ENCODE measurements at places on chromosomes 11 and 22.

DNA sequence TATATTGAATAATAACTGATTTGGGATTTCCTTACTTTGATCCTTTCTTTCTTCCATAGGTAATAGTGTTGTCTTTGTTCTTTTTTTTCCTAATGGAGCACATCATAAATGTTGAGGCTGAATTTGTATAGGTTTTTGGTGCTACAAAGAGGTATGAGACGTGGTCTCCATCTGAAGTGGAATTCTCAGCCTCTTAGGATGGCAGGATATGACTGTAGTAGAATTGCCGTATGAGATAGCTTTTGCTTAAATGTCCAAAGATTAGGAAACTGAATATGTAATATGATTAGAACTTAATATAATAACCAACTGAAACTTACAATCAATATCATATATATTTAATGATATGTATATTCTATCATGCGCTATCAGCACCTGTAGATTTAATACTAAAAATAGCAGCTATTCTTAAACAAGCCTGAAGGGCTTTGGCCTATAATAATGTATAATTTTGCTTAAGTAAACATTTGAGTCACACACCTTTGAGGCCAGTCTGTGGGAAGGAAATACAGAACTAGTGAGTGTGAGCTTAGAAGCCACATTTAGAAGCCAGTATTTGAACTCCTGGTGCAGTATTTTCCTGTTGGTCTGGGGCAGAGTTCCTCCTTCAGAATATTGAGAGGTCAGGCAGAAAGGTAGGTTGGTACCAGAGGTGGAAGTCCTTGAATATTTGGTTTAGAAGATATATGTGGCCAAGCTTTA, 62.6 kb downstream of the SWAP70 start:
- no peak for DNase-seq

DNA sequence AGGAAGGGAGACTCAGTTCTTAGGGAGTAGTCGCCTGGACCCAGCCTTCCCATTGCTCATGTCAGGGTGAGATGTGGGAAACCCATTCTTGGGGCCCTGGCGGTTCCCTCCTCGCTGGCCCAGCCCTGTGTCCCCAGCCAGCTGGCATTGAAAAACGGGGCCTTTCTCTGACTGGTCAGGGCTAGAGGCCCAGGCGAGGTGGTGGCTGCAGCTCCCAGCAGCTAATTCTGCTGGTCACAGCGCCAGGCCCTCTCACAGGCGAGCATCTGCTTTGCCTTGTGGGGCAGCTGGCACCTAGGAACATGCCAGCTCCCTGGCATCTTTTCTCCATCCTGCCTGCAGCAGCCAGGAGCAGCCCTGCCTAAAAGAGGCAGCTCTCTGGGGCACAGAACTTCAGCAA, 20.1 kb downstream of the TSPAN18 start:
- DNase-seq: no peak

DNA sequence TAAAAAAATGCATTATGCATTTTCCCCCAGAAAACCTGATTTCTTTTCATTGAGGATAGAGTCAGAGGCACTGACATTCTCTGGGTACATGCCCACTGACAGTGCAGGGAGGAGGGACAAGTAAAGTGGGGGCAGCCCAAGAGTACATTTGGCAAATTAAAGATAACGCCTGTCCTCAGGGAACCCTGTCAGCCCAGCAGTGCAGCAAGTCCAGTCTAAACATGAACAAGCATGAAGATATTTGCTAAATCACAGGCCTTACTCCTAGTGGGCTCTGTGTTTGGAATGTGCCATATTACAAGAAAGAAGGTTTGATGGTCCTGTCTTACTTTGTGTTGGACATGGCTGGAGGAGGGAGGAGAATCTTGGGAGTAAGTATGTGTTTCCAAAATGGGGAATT, 37.9 kb downstream of the AMOTL1 start:
- DNase-seq: no peak

DNA sequence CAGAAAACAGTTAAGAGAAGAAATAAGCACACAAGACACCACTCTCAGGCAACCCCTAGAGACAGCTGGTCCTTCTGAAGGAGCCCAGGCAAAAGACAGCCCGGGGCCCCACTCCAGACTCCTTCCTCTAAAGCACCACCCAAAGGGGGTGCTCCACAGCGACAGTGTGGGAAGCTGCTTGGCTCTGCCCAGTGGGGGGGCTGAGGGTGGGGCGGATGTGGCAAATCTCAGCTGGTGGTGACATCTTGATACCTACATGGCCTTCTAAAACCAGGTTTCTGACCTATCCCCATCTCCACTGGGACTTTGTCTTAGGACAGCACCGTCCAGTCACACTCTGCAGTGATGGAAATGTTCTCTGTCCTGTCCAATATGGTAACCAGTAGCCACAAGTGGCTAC, 10.2 kb upstream of the APOA1 start:
- DNase-seq: no peak

DNA sequence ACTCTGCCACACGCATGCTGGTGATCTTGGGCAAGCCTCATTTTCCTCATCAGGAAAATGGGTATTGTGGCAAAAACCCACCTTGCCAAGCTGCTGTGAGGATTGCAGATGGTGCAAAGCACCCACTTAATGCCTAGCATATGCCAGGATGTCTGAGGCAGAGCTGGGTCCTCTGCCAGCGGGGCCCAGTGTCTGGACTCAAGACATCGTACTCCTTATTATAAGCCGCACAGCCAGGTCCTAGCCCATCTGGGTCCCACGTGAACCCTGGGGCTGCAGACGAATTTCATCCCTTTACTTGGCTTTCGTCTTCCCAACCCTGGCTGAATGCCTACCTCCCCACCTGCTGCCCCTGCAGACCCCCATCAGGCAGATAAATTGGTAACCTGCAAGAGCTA, 34.5 kb upstream of the ALX4 start:
- DNase-seq: no peak

DNA sequence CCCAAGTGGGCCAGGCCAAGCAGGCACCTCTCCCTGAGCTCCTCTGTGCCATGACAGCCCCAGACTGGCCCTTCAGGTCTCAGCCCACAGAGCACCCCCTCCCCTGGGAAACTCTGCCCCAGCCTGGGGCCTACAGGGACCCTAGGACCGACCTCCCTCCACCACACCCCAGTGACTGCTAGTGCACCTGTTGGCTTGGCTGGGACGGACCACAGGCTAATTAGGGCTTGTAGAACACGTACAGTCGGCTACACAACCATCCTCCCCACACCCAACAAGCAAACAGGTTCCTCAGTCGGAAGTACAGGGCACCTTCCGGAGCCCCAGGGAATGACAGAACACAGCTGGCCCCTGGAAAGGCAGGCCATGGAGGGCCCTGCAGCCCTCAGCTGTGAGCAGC, 4.3 kb downstream of the SBF1 start:
- no peak for DNase-seq

- DNase-seq: no peak
These were observed 41.9 kb upstream of the PCF11 start for GRCh38 chr11:83115026-83115425.

DNA sequence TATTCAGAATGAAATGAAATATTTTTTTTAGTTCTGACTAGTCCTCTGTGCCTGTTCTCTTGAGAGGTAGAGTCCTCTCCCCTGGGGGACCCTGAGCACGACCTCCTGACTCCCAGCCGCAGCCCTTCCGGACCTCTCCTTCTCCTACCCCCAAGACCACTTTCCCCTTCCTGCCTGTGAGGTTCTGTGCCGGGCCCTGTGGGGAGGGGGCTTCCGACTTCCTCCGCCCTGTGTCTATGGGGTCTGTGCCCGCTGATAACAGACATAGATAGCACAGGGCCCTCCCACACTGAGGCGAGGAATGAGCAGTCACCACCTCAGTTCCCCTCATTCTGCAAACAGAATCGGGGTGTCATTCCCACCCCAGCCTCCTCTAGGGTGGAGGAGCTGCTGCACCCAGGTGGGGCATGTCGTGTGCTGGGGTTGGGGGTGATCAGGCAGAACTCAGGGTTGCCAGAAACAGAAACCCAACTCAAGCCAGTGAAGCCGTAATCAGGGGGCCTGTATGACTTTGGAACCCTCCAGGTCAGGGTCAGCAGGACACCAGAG, 11.9 kb upstream of the PKP3 start:
- DNase-seq: no peak

All from HuH-7 (cell line).